Motor neuron (in vitro differentiated cells): ENCODE measurements at places on chromosomes 2 and 18.

DNA sequence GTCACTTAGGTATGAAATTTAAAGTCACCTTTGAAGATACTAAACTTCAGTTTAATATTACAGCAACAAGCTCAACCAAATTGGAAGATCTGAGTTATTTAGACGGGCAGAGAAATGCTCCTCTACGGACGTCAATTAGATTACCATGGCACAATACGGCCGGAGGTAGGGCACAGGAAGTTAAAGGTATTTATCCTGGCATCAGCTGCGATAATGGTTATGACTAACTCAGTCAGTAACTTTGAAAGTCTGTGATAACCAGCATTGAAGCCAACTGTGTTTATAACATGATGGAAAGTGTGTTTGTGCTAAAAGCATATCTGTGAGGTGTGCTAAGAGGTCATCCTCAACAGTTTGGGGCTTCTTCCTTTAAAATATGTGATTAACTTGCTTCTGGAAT, 117.3 kb downstream of the WDSUB1 start:
- no peak for ATAC-seq

GRCh38 chr2:77937366-77937765, 415.2 kb upstream of the LRRTM4 start:
- ATAC-seq, result no peak

DNA sequence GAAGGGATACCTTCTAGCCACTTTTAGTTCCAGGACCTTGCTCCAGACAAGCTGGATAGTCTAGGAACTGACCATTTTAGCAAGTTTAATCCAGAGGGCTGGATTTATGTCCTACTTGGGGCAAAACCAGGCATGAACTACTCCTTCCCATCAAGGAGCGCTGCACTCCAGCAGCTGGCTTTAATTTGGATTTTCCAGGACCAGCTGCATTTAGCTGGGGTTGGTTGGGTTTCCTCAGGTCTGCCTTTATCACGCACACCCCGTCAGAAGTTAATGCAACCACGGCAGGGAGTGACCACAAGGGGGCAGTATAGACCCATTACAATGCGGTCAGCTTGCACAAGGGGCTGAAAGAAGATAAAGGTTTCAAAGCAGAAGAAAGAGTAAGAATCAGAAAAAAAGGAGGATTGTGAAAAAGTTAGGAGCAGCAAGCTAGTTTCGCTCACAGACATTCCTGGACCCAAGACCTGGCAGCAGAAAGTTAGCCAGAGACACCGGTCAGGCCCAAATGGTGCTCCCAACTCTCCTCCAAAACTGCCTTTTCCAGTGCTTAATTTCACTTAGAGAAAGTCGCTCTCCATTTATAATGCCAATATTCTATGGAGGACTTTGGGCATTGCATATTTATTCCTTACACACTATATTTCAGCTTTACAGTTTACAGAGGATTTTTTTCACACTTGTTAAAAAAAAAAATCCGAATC, 40.1 kb downstream of the SLC4A1AP start:
- ATAC-seq, result peak; percentile 63

- ATAC-seq, result no peak
Observed at GRCh38 chr2:44952806-44953498, 11.4 kb downstream of the SIX3 start.

- ATAC-seq, result no peak
Observed at GRCh38 chr2:167579826-167580225, 667.6 kb downstream of the STK39 start.
